Stimulated activated CD4-positive, alpha-beta T cell treated with anti-CD3 and anti-CD28 coated beads, Interleukin-4, amount 100 ng/mL, for 4 hours (primary cell): ENCODE measurements at places on chromosomes 2 and 18.

- peak; percentile 41 for DNase-seq
Observed at GRCh38 chr18:67515942-67516538, 480 bp downstream of the DSEL start.

DNA sequence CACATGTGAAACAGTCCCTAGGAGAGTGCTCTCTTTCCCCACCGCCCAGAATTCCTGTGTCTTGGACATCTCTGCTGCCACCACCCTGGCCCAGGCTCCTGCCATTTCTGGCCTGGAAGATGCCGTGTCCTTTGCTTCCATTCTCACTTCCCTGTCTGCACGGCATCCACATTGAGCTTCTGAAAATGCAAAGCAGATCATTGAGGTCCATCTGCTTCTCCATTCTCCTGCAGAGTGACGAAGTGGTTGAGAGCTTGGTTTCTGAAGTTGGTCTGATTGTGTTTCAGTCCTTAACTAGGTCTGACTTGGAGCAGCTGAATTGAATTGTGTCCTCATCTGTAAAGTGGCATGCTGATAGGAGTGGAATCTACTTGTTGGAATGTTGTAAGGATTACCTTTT, 98.7 kb upstream of the MGAT5 start:
- no peak for DNase-seq

DNA sequence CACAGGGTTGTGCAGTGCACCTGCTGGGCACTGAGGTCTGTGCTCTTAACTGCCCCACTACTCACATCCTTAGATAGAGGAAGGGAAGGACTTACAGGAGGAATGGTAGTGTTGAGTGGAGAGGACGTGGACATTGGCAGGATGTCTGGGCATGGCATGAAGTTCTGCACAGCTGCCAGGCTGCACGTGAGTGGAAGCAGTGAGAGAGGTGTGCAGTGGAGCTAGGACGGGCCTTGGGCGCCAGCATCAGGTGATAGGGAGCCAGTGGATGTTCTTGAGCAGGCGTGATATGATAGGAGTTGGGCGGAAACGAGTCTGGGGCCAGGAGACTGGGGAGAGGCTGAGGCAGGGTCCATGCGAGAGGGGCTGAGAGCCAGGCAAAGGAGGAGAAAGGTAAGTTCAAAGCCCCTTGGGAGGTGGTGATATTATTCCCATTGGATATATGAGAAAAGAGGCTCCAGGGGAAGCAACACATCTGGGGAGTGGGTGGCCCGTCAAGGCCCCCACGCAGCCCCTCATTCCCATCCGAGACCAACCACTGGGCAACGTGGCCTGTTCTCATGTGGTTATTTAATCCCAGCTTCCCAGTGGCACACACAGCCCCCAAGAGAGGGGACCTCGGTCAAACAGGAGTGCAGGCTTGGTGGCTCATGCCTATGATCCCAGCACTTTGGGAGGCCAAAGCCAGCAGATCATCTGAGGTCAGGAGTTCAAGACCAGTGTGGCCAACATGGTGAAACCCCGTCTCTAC, 45.7 kb upstream of the SNED1 start:
- no peak for DNase-seq

DNA sequence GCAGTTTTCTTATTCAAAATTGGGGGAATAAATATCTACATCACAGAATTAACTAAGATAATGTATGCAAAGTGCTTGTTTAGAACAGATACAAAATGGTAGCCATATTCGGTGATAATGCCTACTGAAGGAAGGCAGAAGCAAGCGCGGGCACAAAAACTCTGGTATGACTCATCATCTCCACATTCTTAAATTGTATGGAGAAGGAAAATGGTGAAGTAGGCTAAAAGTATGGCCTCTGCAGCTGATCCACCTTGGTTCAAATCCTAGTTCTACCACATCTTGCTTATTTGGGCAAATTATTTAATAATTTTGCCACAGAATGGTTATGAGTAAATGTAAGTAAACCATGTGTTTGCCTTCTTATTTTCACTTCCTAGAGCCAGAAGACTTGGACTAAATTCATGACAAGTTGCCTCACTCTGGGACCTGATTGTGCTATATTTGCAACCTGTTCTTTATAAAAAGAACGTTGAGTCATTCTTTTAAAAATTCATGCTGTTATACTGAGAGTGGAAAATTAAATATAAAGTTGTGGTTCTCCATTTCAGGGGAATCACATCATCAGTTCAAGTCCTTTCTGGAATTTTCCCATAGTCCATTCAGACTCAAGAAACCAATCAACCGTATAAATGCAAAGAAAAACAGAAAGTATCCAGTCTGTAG, 9.0 kb upstream of the CDK15 start:
- DNase-seq = no peak

DNA sequence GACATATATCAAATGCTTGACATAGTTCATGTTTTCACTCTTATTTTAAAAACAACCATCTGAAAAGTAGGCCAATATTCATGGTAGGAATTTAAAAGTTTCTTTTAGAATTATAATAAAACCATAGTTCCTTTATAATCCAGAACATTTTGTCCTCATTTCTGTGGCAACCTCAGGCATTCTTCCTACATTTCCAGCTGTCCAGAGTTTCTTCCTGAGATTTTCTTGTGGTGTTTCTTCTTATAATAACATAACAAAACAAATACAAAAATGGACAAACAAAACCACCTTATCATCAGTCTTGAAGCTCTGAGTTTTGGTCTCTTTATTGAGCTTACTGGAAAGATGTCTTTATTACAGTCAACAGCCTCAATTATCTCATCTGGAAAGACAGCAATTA, 2028.6 kb upstream of the CELF4 start:
- DNase-seq = no peak

DNA sequence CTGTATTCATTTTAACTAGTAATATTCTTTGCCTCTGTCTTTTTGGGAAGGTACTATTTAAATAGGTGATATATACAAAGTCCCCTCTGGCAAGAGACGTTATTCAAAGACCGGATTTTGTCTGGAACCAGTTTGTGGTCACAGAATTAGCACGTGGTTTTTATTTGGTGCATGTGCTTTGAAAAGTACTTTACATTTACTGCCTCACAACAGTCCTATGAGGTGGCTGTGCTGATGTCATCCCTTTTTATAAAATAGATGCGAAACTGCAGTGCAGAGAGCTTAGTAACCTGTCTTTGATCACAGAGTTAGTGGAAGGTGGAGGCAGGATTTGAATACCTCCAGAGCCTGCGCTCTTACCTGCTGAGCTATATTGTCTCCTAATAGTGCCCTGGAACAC, 4.0 kb downstream of the LPIN1 start:
- no peak for DNase-seq

DNA sequence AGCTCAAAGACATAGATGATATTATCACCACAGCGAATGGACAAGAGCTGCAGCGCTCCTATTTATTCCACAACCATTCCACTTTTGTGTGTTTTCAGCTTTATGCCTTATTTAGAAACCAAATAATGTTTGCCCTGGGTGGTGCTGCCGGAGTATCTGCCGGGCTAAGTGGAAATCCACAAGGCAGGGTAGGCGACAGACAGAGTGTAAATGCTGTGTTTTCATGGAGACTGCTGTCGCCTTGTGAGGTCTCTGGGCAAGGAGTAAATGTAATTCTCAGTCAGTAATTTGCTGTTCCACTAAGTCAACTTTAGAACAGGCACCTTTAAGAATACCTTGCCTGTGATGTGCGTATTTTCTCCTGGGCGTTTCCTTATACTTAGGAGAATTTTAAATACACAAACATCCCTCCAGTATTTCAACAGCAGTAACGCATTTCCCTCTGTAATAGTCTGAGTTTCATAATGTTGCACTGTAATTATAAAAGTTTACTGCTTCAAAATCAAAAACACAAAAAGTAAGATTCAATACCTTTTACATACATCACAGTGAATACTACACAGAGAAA, 60.9 kb downstream of the COBLL1 start:
- DNase-seq = no peak

DNA sequence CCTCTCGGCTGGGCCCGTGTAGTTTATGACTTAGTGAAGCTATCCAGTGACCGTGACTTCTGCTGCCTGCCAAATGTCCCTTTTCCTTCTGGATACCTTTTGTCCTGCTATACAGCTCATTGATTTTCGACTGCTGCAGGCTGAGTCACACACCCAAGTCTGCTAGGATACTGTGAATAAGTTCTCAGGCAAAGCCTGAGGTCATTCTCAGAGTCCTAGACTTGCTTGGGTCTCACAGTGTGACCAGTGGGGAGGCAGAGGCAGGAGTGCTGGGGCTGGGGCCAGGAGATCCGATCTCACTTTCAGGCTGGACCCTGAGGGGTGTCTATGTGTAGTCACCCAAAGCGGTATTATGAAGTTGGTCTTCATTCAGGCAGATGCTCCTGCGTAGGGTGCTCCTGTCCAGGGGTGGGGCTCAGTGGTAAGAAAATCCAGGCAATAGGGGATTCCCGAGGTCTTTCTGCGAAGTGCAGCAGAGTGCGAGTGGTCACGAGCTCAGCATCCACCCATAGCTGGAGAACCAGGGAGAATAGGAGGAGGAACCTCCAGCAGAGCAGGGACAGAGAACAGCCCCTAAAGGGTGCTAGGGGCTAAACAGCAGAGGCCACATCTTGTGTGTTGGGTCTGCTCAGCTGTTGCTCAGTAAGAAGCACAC, 268.6 kb upstream of the NCKAP5 start:
- DNase-seq = no peak

GRCh38 chr2:69505710-69506109, 68.5 kb upstream of the NFU1 start:
- DNase-seq = no peak

DNA sequence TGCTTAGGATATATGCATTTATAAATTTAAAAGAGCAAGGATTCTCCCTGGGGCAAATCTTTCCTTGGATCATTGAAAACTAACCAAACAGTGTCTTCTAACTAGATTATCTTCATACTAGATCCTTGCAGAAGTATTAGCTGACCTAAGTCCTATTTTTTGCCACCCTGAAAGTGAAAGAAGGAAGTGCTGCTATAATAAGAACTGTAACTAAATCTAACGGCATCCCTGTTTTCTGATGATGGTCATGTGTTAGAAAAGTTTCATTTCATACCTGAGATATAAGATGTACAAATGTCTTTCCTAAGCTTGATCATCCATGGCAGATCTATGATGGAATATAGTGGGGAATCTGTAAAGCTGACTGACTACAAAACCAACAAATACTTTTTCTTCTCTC, 102.7 kb downstream of the MAP2 start:
- no peak for DNase-seq

DNA sequence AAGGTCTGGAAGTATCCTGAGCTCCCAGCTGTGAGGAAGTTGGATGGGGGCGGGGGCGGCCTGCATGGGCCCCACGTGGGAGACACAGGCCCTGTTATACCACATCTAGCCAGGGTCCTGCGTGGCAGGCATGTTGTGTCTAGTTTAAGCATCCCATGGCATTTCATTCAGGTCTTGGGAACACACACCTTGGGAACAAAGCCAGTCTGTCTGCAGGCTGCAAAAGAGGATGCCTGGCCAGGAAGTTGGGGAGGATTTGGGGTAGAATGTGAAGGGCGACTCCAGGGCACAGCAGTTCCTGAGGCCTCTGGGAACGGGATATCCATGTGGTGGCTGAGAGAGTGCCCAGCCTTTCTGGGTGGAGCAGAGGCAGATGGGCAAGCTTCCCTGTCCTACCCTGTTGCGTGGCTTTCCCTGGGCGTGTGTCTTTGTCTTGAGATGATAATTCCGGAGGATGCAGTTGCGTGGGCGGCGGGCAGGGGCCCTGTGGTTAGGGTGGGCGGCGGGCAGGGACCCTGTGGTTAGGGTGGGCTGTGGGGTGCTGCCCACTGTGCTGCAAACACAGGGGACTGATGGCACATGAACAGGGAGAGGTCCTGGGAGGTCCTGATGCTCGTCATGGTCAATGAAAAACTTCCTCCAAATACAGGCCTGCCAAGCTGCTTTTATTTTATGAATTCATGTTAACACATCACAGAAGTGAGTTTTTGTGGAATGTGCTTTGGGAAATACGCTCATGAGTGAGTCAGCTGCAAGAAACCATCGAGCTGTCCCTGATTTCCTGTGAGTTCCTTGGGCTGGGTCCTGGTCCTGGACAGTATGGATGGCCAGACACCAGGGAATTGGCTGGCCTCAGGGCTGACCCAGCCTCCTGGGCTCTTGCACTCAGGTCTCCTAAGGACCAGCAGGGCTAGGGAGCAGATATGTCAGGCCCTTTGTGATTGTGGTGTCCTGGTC, 90.0 kb upstream of the HS6ST1 start:
- no peak for DNase-seq

- no peak for DNase-seq
Observed at GRCh38 chr18:79513381-79514081, 117.8 kb downstream of the NFATC1 start.

- DNase-seq = no peak
Observed at GRCh38 chr2:209762563-209762962, 9.1 kb upstream of the UNC80 start.

DNA sequence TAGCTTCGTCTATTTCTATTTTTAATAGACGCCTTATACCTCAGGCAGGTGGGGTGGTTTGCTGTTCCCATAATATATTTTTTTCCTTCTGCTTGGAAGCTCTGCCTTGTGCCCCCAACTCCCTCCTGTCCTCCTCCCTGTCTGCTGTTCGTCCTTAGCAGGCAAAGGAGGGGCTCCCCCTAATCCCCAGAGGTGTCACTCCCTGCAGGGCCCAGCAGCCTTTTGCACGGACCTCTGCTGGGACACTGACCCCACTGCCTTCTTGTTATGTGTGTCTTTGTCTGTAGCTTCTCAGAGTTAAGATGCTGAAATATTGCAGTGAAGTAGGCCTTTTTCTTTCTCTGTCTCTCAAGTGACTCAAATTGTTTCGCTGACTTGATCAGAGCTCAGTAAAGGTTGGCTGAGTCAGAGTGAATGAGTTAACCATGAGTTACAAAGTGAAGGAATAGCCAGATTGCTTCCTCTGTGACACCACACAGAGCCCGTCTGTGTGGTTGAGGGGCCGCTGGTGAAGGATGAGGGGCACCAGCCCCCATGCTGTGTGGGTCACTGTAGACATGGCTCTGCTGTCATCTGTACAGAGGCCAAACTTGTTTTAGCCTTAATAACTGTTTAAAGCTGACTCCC, 47.7 kb downstream of the PRKCE start:
- DNase-seq = no peak

GRCh38 chr18:28176698-28176947, 307 bp downstream of the CDH2 start:
- DNase-seq = no peak

GRCh38 chr18:73784853-73785252, 362.8 kb downstream of the FBXO15 start:
- DNase-seq = no peak

GRCh38 chr2:175523001-175523400, 341.5 kb upstream of the ATP5MC3 start:
- DNase-seq = no peak

- peak; percentile 14 for DNase-seq
Observed at GRCh38 chr2:147331790-147332419, 512.9 kb upstream of the ACVR2A start.

- no peak for DNase-seq
Observed at GRCh38 chr2:97816411-97816810, 103.0 kb downstream of the ZAP70 start.

DNA sequence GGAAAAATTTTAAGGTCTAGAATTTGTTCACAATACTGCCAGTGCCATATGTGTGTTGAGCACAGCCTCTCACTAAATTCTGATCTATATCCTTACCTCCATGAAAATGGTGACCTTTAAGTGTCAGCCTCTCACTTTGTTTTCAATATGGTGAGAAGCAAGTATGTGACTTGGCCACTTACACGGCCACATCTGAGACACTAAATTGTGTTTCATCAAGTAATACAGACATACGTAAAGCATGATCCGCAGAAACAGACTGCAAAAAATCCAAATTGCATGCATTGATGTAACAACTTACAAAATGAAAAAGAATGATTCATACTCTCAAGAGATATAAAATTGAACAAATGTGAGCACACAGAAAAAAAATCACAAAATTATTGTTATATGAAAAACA, 55.2 kb upstream of the UGP2 start:
- DNase-seq = no peak
